Amniotic stem cell (primary cell): ENCODE measurements at places on chromosomes 11 and 22.

DNA sequence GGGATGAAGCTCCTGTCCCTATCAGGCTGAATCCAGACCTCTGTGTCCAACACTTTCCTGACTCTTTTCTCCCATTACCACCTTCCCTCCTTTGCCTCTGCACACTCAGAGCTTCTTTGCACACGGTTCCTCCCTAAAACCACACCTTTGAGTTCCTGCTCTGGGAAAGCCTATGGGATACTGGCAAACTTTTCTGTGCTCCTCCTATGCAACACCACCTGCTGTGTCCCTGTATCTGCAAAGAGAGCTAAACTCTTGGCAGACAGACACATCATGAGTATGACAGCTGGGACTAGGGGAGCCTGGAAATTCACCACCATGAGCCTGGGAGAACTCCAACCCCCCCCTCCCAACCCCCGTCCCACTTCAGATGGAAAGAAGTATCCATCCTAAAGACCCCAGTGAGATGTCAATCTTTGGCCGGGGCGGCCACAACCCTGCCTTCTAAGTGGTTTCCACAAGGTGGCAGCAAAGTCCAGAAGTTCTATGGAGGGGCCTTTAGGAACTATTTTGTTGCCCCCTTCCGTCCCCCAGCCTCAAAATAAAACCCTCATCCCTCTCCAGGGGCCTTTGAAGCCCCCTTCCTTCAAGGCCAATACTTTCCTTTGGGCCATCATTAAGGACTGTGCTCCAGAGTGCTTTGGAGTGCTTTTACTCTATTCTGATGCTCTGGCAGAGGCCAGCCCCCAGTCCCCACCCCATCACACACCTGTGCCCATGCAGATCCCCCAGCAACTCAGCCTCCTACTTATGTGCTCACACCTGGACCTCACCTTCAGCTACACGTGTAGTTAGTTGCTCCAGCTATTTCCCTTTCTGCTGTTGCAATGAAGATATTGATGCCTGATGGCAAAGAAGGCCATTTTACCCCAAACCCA is 19.4 kb downstream of the HTR3A start:
- DNase-seq = no peak

GRCh38 chr11:72658989-72659640 is 15.1 kb downstream of the PDE2A start:
- no peak for DNase-seq

DNA sequence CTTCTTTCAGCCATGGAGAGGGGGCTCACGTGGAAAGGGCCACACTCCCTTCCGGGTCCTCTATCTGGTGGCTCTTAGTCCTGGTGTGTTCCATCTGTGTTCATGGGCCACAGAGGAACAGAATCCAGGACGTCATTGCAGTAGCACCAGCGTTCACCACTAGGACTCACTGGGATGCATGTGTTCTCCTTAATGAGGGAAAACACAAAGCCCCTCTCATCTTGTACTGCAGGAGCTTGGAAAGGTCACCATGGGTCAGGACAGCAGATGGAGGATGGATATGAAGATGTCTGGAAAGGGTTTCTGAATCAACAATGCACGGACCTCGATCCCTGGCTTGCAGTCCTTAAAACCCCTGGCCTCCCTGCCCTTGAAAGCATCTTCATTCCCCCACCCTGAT is 113.8 kb upstream of the THY1 start:
- DNase-seq = no peak

DNA sequence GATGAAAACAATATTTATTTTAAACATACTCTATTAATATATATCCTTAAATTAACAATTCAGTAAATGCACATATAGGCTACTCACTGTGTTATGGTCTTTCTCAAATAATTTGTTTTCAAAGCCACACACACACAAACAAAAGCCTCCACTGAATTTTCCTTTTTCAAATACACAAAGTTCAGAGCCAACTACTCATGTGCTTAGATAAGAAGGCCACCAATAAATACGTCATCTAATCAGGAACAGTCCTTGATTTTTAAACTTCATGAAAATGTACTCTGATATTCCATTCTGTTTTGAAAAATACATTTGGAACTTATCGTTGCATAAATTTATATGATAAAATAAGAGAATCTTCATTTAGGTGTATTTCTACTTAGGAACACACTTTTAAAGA is 26.0 kb downstream of the KBTBD3 start:
- DNase-seq = no peak

DNA sequence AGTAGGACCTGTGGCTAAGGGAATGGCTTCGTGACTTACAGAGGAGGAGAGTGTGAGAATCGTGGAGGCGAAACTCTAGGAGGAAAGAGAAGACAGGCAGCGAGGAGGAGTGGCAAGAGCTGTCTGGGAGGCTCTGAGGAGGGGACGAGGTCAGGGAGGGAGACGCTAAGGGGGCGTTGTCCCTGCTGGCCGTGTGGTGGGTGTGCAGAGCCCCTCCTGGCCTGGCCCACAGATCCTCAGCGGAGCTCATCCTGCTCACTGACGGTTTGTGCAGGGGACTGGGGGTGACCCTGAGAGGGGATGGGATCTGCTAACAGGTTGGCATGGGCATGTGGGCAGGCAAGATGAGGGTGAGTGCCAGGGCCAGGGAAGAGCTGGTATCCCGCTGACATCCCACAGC is 56.5 kb upstream of the PRR5 start:
- no peak for DNase-seq

GRCh38 chr11:39236916-39237315 is 2222.5 kb downstream of the LRRC4C start:
- DNase-seq = no peak

DNA sequence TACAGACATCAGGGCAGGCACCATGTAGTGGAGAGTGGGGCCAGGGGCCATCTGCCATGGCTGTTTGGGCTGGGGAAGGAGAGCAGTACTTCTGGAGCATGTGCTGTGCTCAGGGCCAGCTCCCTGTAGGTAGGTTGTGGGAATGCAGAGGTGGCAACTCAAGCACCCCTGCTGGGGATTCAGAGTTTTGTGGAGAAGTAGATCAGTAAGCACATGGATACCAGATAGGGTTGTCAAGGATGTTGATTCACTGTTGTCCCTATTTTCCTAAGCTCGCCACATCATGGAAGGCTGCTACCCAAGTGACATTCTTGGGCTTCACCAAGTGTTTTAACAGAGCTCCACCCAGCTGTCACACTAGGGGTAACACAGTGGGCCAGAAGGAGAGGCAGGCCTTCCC is 67.2 kb downstream of the BMAL1 start:
- DNase-seq = no peak

DNA sequence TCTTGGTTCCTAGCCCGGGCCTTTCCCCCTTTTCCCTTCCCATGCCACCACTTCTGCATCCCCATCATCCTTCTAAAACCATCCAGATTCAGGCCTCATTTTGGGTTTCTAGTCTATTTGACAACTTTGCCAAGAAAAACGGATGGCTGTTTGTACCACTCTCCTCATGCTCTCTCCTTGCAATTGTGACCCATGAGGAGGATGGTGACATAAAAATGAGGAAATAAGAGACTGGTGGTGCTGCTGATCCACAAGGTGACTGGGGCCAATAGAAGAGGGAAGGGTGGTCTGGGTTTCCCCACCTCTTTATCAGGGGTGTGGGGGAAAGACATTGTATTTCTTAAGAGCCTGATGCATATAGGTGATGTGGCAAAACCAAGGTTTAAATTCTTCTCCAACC is 1.0 kb downstream of the MS4A4A start:
- no peak for DNase-seq

- DNase-seq = no peak
Measured at GRCh38 chr11:119671561-119672015, 57.4 kb downstream of the NECTIN1 start.

GRCh38 chr11:17510507-17511206 is 33.6 kb downstream of the USH1C start:
- no peak for DNase-seq

DNA sequence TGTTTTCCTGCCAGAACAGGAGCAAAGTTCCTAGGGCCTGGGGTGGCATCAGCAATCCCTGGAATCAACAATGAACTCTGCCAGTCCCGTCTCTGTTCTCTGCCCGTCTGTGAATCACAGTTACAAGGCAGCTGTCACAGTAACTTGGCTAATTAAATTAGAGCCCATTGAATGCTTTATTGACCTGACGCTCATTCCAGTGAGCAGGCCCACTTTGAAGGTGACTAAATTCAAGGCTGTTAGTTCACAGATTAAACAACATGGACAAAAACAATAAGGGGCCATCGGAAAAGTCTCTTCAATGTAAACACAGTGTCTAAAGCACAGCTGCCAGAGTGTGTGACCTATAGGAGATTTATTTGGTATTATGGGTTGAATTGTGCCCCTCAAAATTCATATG is 17.7 kb upstream of the TMPRSS5 start:
- no peak for DNase-seq

DNA sequence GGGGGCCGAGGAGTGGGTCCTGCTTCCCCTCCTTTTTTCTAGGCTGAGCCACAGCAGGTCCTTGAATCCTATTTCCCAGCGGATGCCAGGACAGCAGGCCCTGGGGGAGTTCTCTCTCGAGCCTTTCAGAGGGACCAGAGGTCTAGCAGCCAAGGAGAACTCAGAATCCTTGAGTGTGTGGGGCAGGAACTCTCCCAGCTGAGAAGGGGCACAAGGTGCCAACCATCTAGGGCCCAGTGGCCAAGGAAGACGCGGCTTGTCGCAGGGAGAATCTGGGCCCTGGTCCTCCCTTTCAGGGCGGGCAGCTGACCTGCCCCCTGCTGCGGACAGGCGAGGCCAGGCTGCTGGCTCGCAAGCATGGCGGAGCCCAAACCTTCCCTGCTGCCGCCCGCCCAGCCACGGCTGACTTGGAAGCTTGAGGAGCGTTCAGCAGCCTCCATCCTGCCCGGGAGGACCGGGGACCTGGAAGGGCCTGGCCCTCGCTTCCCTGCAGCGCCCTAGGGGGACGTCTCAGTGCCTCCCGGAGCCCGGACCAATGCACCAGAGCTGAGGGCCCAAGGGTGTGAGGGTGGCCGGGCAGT is 972 bp upstream of the TSSC4 start:
- no peak for DNase-seq

GRCh38 chr11:120747850-120748814 is 236.6 kb downstream of the GRIK4 start:
- no peak for DNase-seq

DNA sequence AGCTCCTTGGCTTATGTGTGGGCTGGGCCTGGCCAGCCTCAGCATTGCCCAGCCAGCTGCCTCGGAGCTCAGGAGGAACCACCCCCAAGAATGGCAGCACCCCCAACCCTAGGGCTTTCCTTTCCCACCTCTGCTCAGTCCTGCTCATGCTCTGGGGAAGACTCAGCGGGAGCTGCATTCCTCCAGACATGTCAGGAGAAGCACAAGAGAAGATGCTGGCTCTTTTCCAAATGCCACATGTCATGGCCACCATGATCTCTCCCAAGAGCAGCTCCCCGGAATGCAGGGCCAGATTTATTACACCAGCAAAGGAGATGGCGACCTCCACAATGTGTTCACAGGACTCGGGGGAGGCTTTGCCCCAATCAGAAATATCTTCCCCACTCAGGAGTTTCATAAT is 143.7 kb downstream of the PKNOX2 start:
- no peak for DNase-seq

- DNase-seq = no peak
Measured at GRCh38 chr11:118628861-118629549, 21.6 kb downstream of the PHLDB1 start.

DNA sequence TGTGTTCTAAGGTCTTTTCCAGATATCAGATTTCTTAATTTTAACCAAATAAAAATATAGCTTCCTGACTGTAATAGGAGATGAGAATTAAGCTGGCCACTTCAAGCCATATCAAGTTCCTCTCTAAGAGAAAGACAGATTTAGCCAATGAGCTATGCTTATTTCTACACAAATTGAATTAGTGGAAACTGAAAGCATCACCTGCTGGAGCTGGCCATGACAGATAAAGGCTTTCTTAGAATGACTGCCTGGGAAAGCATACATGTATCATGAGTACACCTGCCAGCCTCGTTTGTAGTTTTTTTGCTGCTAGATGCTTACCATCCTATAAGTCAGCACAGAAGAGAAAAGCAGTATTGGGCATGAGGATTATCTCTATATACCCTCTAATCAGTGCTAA is 53.5 kb upstream of the DBX1 start:
- DNase-seq = no peak

DNA sequence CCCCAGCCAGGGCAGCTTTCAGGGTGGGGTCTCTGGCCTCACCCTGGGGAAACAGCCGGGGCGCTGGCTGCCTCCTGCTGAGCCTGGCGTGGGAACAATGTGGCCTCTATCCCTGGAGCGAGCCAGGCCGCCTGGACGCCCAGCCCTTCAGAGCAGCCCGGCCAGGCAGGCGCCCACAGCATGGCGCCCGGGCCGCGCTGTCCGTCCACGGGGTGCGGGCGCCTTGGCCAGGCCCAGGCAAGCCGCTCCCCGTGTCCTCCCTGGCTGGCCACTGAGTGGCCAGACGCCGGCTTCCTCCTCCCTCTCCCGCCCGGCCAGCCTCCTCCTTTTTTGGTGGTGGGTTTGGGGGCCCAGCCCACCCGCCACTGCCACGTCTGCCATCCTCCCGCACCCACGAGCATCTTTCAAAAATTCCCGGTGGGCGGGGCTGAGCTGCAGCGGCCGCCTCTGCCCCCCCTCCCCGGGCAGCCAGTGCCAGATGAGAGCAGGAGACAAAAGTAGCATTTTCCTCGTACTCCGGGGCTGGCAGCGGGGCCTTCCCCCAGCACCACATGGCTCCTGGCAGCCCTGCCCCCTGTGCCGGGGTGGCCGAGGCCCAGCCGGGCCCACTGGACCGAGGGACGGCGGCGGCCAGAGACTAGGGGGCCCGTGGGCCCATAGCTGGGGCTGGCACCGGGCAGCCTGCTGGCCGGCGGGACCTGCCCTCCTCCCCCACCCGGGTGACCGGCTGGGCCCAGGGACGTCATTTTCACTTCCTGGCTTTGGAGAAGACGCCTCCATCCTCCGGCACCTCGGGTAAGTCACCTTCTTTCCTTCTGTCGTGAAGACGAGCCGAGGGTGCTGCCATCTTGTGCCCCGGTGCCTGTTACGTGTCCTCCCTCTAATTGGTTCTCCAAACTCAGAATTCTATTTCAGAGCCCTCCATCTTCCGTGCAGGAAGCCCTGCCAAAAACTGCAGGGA is 70.2 kb upstream of the PPARA start:
- no peak for DNase-seq

GRCh38 chr11:3229673-3230630 is 2.3 kb downstream of the MRGPRE start:
- no peak for DNase-seq

DNA sequence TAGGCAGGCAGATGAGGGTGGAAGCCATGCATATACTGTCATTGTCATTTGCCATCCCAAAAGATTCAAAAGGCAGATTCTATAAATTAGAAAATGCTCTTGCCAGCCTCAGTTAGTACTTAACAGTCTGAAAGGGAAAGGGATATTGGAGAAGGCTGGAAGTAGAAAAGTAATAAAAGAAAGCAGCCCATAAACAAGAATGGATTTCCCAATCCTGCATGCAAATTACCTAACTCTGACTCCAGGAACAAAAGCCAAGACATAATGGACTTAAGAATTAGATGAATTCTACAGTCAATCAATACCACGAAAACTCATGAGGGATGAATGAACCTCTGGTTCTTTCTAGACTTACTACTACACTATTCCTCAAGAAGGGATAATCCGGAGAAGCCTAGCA is 5.9 kb downstream of the PAK1 start:
- DNase-seq = no peak
